ENCODE measurements at places on chromosomes 7 and 10. TPM values are rescaled to one million over a fixed set of nuclear protein-coding genes. Genes with fewer than 3 reads are reported as not detected.

Gene INMT
- 34.5 TPM for polyA plus RNA-seq

Gene MRPS17
- 26.8 TPM for polyA plus RNA-seq

Gene BHLHA15
- polyA plus RNA-seq: not detected

Gene PON1
- polyA plus RNA-seq: 0.28 TPM

- DNase-seq: no peak
Measured at GRCh38 chr10:124116771-124117510, 23.5 kb upstream of the CHST15 start.

DNA sequence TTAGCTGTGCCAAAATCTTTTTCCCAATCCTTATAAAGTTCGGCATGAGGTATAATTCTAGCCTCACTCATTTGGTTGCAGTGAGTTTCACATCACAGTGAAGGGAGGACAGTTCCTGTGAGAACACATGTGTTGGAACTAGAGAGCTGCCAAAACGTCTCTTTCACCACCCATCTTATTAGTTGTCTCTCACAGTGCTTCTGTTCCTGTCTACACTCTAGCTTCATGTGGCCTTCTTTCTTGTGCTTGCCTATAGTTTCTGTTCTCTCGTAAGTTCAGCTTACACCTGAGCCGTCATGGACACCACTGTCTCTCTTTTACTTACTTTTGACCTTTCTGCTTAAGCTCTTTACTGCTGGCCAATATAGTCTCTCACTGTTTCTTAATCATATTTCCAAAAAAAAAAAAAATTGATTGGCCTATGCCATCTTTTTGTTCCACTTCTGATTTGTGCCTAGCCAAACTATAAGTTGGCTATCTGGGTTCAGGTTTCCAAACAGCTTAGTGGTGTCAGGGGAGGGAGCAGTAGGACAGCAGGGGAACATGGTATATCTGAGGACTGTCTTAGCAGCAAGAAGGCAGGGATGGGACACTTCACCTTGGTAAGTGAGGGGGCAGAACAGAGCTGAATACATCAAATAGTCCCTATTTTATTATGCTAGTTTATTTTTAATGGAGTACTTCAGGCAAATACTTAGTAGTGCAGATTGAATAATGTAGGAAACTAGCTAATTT, 38.0 kb downstream of the ZNRF2 start:
- DNase-seq: peak; percentile 16

GRCh38 chr7:23544913-23545354, 13.2 kb upstream of the TRA2A start:
- no peak for DNase-seq

GRCh38 chr7:107461938-107462533, 7.8 kb upstream of the GPR22 start:
- DNase-seq: no peak

- no peak for DNase-seq
Measured at GRCh38 chr7:92785923-92786322, 50.5 kb downstream of the CDK6 start.

DNA sequence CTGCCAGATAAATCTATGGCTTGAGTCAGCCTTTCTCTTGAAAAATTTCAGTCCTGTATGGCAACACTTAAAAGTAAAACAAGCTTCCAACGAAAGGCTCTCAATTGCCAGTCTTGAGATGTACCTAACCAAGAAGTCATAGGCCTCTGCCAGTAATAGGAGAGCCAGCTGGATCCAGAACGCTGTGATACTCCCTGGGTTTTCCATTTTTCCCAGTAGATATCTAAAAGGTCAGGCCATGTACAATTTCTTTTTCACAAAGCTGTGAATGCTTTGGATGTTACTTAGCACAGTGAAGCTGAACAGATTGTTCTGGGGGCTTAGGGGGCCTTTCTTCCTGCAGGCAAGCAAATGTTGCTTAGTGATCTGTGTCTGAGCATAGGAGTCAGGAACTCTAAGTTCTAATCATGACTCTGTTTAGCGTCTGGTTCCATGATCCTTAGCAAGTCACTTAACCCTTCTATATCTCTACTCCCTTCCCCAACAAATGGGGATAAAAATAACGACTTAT, 86.5 kb downstream of the ARMH3 start:
- DNase-seq: no peak

- DNase-seq: no peak
Measured at GRCh38 chr10:18312374-18313139, 172.3 kb downstream of the CACNB2 start.

DNA sequence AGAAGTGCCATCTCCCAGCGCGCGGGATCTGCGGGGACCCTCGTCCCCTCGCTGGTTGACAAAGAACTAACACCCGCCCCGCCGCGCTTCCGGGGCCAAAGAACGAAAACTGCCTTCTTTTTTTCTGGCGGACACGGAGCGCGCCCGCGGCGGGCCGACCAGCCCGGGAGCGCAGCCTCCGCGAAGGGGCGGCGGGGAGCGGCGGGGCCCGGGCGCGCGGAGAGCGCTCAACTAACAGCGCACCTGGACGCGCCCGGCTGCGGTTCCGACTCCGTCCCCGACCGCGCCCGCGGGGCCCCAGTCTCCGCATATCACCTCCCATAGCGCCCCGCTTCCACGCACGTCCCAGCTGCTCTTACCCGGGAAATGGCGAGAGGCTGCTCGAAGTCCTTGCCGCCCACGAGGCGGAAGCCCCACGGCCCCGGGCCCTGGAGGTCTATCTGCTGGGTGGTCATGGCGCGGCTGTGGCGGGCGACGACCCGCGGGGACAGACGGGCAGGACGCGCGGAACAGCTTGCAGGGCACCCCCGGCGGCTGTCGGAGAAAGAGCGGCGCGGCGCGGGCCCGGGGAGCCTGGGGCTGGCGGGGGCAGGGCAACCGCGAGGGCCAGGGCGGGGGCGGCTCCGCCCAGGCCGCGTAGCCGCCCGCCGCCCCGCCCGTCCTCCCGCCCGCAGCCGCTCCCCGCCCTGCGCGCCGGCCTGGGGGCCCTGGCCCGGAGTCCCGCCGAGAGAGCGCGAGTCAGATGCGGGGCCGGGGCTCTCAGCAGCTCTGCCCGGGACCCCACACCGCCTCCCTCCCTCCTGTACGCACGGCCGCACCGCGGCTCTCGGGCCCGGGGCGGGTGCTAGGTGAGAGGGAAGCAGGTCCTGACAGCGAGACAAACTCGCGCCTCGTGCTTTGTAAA, at the start of gene PDLIM1:
PDLIM1 (minus strand) TSS at position 543 of the 904 bp plus-strand sequence; CDS start at position 455, 88 bp downstream.
- peak; percentile 83 for DNase-seq

GRCh38 chr10:96287392-96288105, 16.2 kb upstream of the BLNK start:
- peak; percentile 66 for DNase-seq

GRCh38 chr7:157693071-157693520, 356.3 kb downstream of the DNAJB6 start:
- no peak for DNase-seq

- DNase-seq: peak; percentile 89
Measured at GRCh38 chr7:100673942-100674410, 436 bp downstream of the GNB2 start.

DNA sequence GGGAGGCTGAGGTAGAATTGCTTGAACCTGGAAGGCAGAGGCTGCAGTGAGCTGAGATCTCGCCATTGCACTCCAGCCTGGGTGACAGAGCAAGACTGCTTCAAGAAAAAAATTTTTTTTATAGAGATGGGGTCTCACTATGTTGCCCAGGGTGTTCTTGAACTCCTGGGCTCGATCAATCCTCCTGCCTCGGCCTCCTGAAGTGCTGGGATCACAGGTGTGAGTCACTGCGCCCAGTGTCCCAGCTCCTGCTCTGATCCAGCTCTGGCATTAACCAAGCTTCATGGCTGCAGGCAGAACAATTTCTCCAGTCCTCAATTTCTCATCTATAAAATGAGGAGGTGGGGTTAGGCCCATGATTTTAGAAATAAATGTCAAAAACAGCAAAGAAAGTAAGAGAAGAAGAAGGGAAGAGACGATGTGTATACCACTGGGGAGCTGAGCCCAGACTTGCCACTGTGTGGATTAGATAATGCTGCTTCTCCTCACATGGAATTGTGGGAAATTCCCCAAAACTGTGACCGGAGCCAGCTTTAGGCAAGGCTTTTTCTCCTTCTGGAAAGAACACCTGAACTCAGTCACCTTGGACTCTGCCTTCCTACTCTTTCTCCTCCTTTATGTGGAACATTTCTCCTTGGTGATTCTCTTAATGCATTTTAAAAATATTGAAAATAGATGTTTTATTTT, 25.5 kb downstream of the IL15RA start:
- DNase-seq: no peak

DNA sequence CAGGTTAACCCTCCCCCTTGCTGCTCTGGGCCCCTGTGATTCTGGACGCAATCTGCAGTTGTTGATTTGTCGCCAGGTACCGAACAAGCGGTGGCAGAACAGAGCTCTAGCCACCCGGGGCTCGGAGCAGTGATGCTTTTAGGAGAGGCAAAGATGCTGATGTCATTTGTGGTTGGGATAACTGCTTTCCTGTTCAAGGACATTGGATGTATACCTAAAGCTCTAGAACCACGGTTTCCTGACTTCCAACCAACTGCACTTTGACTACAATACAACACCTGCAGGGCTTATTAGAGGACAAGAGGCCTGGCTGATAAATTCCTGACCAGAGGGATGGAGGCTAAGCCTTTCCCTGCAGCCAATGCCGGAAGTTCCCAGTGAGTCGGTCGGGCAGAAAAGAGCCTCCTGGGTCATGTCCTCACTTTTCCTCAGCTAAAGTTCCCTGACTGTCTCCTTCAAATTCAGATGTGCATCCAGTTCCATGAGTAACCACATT, 6.5 kb upstream of the RBM20 start:
- no peak for DNase-seq

DNA sequence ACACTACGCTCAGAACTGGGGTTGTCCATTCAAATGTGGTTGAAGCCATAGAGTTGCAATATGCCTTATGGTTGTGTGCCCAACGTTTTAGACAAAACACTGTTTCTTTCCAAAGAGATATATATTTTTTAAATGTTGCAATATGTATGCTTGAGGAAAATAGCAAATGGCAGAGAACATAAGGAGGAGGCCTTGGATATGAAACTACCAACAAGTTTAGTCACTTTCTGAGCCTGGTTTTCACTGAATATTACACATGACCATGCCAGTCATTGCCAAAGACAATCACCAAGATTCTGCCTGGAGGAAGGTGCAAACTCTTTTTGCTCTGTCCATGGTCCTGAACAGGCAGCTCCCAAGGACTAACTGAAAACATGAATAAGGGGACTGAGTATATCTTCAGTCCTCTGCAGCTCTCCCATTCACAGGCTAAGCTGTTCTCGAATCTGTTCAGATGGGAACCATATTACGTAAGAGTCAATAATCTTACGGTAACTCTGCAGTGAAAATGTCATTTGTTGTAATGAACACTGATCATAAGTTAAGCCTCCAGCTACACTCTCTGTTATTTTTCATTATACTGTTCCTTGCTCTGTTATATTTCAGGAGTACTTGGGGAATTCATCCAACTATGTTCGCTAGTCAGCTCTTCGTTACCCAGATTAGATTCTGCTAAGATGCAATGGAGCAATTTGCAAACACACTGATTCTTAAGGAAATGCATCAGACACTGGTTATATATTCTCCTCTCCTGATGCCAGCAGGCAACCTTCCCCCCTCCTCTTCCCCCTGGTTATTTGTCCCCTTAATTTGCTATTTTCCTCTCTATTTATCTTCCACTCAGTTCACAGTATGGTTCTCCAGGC, 90.7 kb upstream of the C1QL3 start:
- peak; percentile 36 for DNase-seq

Measured in kidney (tissue), 22 donors.